Inflammatory macrophage (primary cell): ENCODE measurements at places on chromosomes 1 and 21.

GRCh38 chr1:158771950-158772866 is at the start of gene OR6N1:
Gene OR6N1 (minus strand): TSS chr1:158772195. CDS start chr1:158766682, 5,513 bp downstream.
- no peak for DNase-seq

DNA sequence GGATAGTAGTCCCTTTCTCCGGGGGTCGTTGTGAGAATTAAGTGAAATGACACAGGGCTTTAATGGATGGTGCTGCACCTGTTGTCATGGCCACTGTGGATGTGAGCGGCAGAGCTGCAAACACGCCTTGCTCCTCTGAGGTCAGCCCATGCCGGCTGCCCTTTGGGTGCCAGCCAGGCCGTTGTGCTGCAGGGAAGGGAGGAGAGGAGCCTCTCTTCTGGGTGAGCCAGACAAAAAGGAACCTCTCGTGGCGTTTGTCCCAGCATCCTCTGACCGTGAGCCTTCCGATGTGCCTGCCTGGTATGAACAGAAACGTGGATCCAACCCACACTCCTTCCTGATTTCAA is 383.0 kb upstream of the VAMP3 start:
- DNase-seq: no peak

- DNase-seq: no peak
Observed at GRCh38 chr21:28608646-28609045, 384.0 kb downstream of the LTN1 start.

- DNase-seq: no peak
Observed at GRCh38 chr1:238811211-238811879, 575.0 kb upstream of the CHRM3 start.

DNA sequence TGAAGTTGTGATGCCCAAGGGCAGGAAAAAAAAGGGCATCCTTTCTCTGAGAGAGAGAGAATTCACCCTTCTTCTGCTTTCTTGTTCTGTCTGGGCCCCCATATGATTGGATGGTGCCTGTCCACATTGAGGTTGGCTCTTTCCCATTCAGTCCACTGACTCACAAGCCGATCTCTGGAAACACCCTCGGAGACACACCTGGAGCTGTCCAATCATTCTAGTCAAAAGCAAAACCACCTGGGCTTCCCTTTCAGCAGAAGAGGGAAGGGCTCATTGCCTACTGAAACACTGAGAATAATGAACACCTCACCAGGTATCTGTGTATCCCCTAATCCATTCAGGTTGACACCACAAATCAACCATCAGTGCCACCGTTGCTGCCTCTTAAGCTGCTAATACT is 103.7 kb upstream of the GNG12 start:
- no peak for DNase-seq
